ENCODE measurements at places on chromosomes 5 and 9. TPM values are rescaled to one million over a fixed set of nuclear protein-coding genes. Genes with fewer than 3 reads are reported as not detected.

The IL4 gene
- not detected for total RNA-seq

The CCNJL gene
- 0.68 TPM for total RNA-seq

The NFIB gene
- 82.2 TPM for total RNA-seq

The DOK3 gene
- 2.0 TPM for total RNA-seq

The DEPDC1B gene
- 4.9 TPM for total RNA-seq

The SLC34A1 gene
- total RNA-seq = not detected

The SLC6A18 gene
- not detected for total RNA-seq

The BTNL3 gene
- total RNA-seq = not detected

The PITX1 gene
- 0.44 TPM for total RNA-seq

The MYMK gene
- not detected for total RNA-seq

The KCNMB1 gene
- total RNA-seq = 1.3 TPM

The CETN3 gene
- total RNA-seq = 13.5 TPM

The TAS2R1 gene
- total RNA-seq = not detected

The B4GALT7 gene
- total RNA-seq = 26.7 TPM

The TRPM6 gene
- not detected for total RNA-seq

The HARS2 gene
- total RNA-seq = 29.1 TPM

The TAF11L10 gene
- not detected for total RNA-seq

The FUT7 gene
- not detected for total RNA-seq

The IL3 gene
- total RNA-seq = not detected

The TMEM141 gene
- total RNA-seq = 77.2 TPM

The FYB1 gene
- 0.26 TPM for total RNA-seq

The BTNL8 gene
- total RNA-seq = not detected

The LECT2 gene
- total RNA-seq = not detected

The GFI1B gene
- total RNA-seq = not detected

The C1QTNF2 gene
- total RNA-seq = 3.9 TPM

The STK10 gene
- total RNA-seq = 12.3 TPM

The FGFR4 gene
- total RNA-seq = 0.66 TPM

The SPATA31C1 gene
- total RNA-seq = not detected

The OTULINL gene
- total RNA-seq = not detected

The MSX2 gene
- 0.50 TPM for total RNA-seq

The HAVCR1 gene
- not detected for total RNA-seq

The NR2F1-AS1 gene
- total RNA-seq = 9.8 TPM

The STK32A gene
- total RNA-seq = 3.4 TPM

The BRINP1 gene
- total RNA-seq = 0.56 TPM

Measured in aortic smooth muscle cell (primary cell).